ENCODE measurements at places on chromosomes 2 and 18.
A peak's percentile ranks its signal among the peaks of the same experiment; 100 is the strongest.

DNA sequence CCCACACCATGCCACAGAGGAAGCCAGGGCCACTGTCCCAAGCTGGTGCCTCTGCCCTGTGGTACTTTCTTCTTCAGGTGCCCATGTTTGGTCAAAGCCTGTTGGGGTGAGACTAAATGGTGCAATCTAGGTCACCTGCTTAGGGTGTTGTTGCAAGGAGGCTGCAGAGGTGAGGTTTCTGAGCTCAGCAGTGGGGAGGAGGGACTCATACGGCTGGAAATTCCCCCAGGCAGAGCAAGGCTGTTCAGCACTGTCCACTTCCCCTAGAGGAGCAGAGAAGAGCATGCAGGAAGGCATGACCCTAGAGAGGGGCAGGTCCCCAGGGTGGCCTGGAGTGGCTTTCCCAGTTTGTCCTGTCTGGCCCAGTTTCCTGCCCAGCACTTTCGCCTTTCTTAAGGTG, 211.0 kb downstream of the HAUS1 start:
- DNase-seq = no peak

- no peak for DNase-seq
Measured at GRCh38 chr18:62744076-62744968, 29.0 kb downstream of the PHLPP1 start.

- DNase-seq = no peak
Measured at GRCh38 chr2:160034396-160034795, 28.0 kb downstream of the PLA2R1 start.

- peak; percentile 76 for DNase-seq
Measured at GRCh38 chr2:104849618-104850141, 4.2 kb upstream of the POU3F3 start.

DNA sequence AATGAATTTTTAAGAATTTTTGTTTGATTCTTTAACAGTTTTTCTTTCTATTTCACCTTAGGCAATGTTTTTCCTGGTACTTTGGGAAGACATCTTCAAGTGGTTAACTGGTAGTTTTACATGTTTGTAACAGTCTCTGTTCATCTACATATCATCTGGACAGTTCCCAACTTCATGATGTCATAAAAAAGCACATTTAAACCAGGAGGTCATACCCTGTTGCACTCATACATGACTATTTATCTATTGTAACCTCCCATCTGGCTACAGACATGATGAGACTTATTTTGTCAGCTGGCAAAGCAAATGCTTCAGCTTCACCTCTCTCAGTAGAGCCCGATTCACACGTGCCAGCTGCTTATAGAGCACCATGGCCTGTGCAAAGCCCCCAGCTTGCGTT, 99.8 kb upstream of the YPEL5 start:
- no peak for DNase-seq

DNA sequence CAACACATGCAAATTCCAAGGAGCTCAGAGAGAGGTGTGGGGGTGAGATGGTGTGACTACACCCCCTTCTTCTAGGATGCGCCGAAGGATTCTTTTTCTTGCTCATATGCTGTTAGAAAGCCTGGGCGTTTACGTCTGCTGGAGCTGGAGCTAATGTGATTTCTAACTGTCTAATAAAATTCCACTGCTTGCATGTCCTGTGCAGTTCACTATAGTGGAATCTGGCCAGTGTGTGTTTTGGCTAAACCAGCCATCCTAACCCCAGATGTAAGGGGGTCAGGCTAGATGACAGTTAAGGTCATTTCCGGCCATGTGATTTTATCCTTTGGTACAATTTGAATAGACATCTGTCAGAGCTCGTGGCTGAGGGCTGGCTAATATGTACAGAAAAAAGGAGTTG, 194.1 kb downstream of the PRKCE start:
- DNase-seq = no peak

DNA sequence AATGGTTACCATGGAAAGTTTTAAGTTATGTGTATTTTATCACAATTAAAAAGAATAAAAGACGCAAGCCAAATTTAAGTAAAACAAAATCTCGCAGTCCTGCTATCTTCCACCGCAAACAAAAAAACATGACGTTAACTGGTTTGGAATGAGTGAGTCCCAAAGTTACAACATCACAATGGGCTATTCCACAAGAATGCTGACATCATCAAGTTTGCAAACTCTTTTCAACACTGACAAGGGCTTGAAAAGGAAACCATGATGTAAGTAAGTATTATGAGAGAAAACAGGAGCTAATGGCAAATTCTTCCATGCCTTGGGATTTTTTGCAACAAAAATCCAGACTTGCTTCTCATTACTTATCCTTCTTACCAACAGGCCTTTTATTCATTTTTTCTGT, 31.1 kb downstream of the SIGLEC15 start:
- no peak for DNase-seq

DNA sequence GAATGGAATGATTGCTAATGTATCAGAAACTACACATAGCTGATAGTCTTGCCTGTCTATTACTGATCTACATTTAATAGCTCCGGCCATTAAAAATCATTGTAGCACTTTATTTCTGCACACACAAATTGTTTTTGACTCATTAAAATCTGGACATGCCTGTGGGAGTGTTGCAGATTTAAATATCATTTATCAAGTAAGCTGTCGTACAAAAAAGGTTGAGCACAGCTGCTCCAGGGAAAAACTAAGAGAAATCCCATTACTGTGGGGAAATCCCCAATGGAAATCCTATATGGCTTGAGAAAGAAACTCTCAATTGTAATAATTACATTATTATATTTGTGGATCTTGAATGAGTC, 99.6 kb upstream of the CERS6 start:
- DNase-seq = no peak

GRCh38 chr2:8232871-8233270, 449.0 kb upstream of the ID2 start:
- DNase-seq = no peak

- DNase-seq = no peak
Measured at GRCh38 chr2:30359644-30360167, 87.3 kb upstream of the LCLAT1 start.

- DNase-seq = no peak
Measured at GRCh38 chr2:174794851-174795374, 30.6 kb upstream of the CHRNA1 start.

GRCh38 chr2:200453142-200453852, 56.6 kb downstream of the KCTD18 start:
- DNase-seq = no peak

DNA sequence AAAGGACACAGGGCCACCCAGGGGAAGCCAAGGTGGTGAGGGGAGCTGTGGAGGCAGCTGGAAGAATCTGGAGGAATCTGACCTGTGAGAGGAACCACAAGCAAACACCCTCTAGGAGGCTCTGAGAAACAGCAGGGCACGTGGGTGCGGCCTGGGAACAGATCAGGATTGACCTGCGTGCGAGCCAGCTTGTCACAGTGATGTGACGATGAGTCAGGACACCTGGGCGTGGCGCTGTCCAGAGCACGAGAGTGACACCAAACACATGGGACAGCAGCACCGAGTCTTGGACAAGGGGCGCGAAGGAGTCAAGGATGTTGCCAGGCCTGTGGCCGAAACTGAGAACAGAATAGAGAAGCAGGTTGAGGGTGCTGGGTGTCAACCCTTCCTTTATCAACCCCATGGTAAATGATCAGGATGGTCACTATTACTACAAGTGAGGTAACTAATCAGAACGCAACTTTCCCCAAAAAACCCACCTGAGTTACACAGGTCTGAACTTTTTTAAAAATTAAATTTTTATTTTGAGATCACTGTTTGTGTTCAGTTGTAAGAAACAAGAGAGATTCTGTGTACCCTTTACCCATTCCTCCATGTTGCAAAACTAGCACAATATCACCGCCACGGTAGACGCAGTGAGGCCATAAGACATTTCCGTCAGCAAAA, 637 bp upstream of the SFT2D3 start:
- DNase-seq = no peak

DNA sequence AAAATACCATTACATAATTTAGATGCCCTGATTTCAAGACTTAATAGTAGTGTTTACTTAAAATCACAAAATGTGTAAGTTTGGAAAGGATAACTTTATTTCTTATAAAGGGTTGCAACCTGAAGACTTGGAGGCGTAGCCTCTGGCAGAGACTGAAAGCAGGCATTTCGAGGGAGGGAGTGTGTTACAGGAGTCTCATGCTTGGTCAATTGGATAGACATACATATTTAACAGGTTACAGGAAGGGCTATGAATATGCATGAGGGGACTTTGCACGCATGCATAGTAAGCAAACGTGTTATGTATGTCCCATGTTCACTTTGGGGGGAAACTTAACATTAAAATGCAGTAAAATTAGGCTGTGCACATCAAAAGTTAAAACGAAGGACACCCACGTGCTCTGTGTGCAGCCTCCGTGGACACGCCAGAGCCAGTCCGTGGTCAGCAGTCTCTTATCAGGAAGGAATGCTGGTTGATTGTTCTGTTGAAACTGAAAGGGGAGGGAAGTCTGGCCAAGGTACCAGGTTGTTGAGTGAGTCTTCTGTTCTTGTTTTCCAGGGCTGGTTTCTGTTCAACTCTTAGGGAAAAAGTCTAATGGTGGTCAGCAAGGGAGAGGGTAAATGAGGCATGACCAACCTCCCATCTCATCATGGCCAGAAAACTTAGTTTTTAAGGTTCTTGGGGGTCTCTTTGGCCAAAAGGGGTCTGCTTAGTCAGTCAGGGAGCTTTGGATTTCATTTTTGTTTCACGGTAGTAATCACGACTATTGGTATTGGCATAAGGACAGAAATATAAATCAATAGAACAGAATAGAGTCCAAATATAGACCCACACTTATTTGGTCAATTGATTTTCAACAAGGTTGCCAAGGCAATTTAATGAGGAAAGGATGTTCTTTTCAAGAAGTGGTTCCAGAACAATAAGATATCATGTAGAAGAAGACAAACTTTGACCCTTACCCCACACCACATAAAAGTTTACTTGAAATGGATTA, 121.9 kb downstream of the MCFD2 start:
- DNase-seq = no peak

DNA sequence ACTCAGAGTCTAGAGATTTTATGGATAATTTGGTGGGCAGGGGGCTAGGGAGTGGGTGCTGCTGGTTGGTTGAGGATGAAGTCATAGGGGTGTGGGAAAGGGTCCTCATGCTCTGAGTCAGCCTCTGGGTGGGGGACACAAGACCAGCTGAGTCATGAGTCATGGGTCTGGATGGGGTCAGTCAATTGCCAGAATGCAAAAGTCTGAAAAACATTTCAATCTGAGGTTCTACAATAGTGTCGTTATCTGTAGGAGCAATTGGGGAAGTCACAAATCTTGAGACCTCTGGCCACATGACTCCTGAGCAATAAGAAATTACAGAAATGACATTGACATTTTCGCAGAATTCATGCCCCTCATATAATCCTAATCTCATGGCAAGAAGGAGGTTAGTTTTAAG, 15.1 kb downstream of the NMS start:
- DNase-seq = no peak

DNA sequence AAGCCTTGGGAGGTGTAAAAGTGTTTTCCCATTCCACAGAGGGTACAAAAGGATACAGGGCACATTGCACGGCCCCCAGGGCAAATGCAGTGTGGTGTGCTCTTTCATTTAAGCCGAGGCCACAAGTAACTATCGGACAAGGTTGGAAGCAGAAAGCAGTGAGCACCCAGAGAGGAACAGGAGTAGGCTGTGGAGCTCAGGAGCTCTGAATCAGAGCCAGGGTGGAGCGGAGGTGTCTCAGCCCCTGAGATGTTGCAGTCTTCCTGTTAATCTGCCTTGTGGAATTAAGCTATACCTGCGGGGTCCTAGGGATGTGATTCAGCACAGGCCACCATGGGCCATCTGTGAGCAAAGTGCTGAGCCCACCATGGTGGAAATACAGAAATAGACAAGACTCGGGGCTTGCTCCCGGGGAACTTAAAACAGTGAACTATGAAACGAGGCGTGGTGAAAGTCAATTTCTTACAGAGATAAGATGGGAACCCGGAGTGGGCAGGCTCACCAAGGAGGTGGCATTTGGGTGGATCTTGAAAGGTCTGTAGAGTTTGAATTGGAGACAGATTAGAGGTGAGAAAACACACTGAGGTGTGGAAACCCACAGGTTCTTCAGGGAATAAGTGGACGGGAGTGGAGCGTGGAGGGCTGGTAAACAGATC, 44.0 kb downstream of the ASAP2 start:
- no peak for DNase-seq

DNA sequence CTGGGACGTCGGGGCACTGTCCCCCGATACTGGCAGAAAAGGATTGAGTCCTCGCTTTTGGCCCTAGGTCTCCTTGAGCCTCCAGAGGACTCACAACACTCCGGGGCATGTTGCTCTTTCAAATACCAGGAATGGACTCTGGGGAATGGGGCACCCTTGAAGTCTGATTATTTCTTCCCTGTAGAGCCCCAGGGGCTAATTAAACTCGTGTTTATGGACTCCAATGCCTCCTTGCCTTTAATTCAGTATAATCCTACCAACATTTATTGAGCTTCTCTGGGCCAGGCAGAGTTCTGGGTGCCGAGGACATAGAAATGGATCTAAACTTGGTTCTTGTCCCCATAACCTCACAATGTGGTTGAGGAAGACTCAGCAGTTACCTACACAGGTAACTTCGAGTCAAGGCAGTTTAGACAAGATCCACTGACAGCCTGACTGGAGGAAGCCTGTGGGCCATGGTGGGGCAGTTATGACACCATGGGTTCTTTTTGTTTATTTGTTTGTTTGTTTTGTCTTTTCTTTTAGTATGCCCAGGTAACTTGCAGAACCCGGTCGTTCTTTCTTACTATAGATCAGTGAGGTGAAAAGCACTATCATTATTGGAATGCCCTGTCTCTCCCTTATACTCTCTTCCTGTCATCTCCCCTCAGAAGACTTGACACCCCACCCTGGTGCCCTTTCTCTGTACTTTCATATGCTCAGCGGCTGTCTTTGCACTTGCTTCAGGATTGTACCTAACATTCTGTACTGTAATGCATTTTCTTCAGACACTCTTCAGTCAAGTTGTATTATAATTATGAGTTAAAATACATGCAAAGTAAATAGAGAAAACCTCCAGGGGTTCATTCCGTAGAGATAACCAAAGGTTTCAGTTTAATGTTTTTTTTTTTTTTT, 3.2 kb downstream of the CFLAR start:
- DNase-seq = no peak

DNA sequence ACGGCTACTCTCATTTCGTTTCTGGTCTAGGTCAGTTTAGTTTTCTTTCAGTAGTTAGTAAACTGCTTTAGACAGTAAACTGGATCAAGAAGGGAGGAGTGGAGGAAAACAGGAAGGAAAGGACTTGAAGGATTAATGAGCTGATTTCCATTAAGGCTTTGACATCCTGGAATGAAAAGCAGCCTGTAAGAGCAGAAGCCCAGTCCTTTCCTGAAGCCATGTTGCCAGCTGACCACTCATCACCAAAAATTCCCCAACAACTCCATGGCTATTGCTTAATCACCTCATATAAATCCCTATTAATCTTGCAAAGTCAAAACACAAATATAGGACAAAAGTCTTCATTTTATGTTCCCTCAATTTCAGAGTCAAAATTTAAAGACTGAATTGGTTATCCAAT, 113.7 kb upstream of the ZFP36L2 start:
- no peak for DNase-seq
